ENCODE measurements at places on chromosomes 16 and 17.

GRCh38 chr17:60090417-60090816 is 11.7 kb upstream of the HEATR6 start:
- no peak for DNase-seq

- peak; percentile 14 for DNase-seq
Observed at GRCh38 chr17:42759982-42760651, 910 bp upstream of the RAMP2 start.

DNA sequence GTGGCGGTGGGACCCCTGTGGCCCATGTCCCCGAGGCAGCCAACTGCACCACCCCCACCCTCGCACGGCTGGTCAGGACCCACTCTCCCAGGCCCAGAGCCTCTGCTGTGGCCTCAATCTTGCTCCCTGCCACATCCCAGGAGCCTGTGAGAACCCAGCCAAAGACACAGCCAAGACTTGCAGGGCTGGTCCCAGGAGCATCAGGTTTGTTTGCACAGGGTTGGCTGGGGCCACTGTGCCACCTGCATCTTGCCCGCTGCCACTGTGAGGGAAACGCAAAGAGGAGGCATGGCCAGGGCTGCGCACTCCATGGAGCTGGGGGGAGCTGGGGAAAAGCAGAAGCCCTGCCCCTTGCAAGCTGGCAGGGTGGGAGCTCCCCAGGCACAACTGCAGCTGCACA is 92.5 kb downstream of the SSH2 start:
- DNase-seq = no peak

GRCh38 chr17:41486809-41487530 is 2.7 kb downstream of the KRT36 start:
- DNase-seq = peak; percentile 28

DNA sequence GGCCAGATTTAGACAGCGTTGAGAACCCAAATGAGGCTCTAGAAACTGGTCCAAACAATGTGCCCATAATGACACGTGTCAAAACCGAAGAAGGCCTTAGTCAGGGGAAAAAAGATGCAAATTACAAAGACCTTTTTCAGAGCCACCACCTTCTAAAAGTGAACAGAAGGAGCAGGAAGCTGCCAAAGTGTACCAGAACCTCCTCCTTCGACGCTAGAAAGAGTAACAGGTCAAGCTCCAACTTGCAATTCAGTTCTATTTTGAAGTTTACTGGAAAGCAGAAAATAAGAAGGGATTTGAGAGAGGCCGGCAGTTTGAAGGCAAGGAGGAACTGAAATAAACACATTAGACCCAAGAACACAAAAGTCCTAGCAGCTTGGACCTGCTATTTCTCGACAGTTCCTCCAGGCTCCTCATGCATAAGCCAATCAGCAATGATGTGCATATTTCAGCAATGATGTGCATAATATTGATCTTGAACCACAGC is 61.8 kb downstream of the XYLT1 start:
- DNase-seq = no peak

GRCh38 chr17:31313982-31314781 is at the start of gene EVI2B:
EVI2B (minus strand) TSS chr17:31314054; CDS start chr17:31305609, 8,445 bp downstream.
- DNase-seq = peak; percentile 90

- DNase-seq = peak; percentile 54
Observed at GRCh38 chr17:42287305-42287976, 857 bp upstream of the STAT5A start.

GRCh38 chr17:37429453-37429852 is 22.8 kb downstream of the TADA2A start:
- no peak for DNase-seq

GRCh38 chr17:7045492-7046126 is 1.7 kb upstream of the SLC16A11 start:
- peak; percentile 76 for DNase-seq

DNA sequence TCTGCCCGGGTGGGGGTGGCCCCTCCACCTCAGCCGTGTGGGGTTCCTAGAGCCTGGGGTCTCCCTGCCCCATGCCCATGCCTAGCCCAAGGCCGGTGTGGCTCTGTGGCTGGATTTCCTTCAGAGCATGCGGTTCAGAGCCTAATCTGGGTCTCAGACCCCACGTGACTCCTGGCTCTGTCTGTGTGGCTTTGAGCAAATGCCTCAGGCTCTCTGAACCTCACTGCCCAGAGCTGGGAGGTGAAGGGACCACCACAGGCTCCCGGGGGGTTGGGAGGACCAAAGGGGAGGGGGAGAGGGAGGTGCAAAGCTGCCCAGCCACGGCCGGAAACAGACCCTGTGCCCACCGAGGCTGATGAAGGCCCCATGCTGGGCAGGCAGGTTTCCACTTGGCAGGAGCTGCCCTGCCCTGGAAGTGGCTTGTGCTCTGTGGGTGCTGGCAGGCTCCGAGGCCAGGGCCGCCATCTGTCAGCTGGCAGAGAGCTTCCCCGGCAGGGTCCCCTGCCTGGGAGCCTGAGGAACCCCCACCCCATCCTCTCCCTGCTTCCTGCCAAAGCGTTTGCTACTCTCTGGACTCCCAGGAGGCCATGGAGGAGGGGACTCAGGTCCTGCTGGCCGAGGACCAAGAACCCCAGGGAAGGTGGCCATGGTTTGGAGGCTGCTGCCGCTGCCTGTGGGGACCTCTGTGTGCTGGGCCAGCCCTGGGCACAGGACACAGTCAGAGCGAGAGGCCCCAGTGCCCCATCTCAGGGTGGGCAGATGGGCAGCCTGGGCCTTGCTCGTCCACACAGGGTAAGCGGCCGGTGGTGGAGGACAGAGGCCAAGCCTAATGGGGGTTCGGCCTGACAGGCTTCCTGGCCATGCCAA is 4.0 kb downstream of the CDH15 start:
- no peak for DNase-seq

- no peak for DNase-seq
Observed at GRCh38 chr16:19377864-19378263, 39.8 kb upstream of the TMC5 start.

DNA sequence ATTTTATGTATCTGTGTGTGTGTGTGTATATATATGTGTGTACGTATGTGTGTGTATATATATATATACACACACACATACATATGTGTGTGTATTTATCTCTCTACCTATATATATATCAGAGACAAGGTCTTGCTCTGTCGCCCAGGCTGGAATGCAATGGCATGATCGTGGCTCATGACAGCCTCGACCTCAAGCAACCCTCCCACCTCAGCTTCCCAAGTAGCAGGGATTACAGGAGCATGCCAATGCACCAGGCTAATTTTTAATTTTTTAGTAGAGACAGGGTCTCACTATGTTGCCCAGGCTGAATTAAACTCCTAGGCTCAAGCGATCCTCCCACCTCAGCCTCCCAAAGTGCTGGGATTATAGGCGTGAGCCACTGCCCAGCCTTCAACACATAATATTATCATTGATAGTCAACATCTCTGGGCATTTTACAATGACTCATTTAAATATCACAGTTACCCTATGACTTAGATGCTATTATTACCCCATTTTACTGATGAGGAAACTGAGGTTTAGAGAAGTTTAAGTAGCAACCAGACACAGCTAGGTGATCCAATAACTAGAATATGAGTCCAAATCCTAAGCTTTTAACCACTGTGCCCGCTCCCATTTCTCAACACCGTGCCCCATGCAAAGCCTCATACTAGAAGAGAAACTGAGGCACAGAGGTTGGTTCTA is 24.3 kb downstream of the G6PC3 start:
- no peak for DNase-seq

DNA sequence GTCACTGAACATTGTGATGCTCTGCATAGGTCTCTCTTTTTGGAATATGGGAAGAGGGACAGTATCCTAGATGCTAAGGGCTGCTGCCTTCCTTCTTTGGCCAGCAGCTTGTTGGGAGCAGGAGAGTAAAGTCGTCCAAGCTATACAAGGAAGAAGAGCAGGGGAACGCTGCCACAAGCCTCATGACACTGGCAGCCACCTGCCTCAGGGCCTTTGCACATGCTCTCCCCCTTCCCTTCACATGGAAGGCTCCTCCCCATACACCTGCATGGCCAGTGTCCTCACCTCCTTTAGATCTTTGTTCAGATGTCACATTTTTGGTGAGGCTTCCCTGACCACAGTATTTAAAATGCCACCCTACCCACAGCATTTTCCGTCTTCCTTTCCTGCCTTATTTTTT is 78.1 kb upstream of the CRHR1 start:
- no peak for DNase-seq

GRCh38 chr17:38587947-38588787 is 17.6 kb downstream of the SRCIN1 start:
- DNase-seq = peak; percentile 39

GRCh38 chr17:73770849-73771229 is 126.6 kb upstream of the SDK2 start:
- no peak for DNase-seq

GRCh38 chr17:57459286-57459915 is 203.1 kb downstream of the MSI2 start:
- DNase-seq = no peak

- DNase-seq = peak; percentile 23
Observed at GRCh38 chr17:17523001-17523730, 27.0 kb upstream of the RASD1 start.

DNA sequence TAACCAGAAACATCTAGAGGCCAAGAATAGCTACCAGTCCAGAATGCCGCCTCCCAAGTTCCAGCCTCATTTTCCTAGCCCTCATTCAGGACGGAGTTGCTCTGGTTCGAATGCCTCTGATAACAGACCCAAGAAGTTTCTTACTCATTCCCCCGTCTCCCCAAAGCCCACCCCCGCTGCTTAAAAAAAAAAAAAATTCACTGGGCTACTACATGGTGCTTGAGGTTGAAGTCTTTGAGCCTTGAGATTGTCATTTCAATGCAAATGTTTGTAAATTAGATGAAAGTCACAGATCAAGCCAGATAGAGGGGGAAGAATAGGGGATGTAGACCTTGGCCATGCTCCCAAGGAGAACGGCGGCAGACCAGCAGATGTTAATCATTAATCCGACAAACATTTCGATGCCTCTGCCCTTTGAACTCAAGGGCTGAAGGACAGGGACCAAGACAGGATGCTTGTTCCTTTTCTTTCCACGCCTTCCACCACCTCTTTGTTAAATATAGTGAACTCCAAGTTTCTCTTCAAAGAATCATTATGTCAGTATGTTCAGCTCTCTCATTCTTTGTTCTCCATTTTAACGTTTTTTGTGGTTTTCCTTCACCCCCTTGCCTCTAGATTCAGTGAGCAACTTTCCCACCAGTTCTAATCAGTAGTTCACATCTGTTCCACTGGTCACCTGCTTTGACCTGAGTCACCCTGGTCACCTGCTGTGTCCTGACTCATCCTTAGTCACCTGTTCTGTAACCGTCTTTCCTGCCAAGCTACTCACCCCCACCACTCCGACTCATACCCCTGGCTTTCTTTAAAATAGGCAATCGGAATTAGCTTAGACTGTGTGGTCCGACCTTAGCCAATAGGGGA is 190.3 kb downstream of the CPPED1 start:
- peak; percentile 48 for DNase-seq

DNA sequence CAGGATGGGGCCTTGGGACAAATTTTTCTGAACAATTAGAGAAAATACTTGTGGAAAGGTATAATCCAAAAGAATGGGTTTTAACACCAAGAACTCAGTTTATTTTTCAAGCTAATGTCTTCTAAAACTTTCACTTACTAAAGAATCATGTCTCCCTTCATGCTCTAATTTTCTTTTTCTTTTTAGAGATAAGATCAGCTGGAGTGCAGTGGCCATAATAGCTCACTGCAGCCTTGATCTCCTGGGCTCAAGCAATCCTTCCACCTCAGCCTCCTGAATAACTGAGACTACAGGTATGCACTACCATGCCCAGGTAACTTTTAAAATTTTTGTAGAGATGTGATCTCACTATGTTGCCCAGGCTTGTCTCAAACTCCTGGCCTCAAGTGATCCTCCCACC is 5.5 kb downstream of the OR4D1 start:
- no peak for DNase-seq

GRCh38 chr17:35918665-35919064 is 11.9 kb downstream of the RDM1 start:
- DNase-seq = peak; percentile 19

DNA sequence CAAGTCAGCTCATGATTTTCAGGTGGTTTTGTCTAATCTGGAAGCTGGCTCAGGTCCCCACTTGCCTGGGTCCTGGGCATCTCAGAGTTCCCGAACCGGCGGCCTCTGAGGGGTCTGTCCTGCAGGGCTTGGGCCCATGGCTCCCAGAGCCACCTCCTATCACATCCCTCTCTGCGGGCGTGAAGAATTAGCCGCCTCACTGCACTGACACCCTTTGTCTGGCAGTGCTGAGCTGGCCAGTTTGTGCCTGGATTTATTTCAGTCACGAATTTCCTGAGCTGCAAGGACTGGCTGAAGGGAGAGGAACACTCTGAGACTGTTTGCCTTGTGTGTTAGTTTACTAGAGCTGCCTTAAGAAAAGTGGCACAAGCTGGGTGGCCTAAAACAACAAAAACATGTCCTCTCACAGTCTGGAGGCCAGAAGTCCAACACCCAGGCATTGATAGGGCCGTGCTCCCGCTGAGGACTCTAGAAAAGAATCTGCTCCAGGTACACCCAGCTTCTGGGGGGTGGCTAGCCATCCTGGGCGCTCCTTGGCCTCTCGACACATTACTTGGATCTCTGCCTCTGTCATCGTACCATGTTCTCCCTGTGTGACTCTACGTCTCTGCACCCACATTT is 217.5 kb upstream of the DYNLRB2 start:
- no peak for DNase-seq

GRCh38 chr16:84356591-84357116 is 11.7 kb upstream of the ATP2C2 start:
- DNase-seq = no peak

DNA sequence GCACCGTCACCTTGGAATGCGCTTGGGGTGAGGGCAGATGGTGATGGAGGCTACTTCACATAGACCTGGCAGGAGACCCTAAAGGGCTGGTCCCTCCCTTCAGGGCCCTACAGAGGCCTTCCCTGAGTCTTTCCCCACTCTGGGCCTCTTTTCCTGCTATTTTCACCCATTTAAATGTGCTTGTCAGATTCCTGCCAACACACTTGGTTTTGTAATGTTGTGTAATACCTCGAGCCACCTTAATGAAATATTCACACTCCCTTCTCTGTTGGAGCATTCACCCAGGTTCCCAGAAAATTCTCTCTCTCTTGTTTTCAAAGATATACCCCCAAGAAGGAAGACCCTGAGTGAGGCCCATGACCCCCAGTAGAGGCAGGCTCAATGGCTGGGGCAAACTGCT is 456.6 kb upstream of the DYNLRB2 start:
- no peak for DNase-seq

- peak; percentile 67 for DNase-seq
Observed at GRCh38 chr16:28981517-28981916, 3.3 kb upstream of the LAT start.

GRCh38 chr17:51391982-51392654 is 131.8 kb downstream of the UTP18 start:
- DNase-seq = no peak

GRCh38 chr16:53865494-53865863 is 161.5 kb downstream of the FTO start:
- DNase-seq = peak; percentile 90

DNA sequence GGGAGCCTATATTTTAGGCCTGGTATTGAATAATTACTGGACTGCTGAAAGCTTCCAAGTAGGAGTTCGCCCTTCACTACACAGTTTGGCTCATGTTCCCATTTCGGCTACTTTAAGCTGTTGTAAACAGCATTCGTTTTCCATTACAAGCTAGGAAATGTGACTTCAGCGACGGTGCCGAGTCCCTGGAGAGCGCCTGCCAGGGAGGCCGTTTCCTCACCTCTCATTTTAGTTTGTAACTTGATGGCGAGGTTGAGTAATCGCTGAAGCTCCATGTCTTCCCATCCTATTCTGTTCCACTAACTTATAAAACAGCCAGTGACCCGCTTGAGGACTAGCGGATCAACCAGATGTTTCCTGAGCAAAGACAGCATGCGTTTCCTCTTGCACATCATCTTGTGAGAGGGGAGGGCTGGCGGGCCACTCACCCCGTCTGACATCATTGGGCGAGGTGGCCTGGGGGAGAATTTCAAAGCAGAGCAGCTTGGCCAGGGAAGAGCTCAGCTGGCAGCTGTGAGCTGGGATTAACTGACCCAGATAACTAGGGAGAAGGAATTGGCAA is 32.9 kb downstream of the PCTP start:
- peak; percentile 93 for DNase-seq

All from KBM-7 (cell line).